Hematopoietic multipotent progenitor cell treated with erythropoietin and hydrocortisone succinate and interleukin-3 and kit ligand, for 6 days (in vitro differentiated cells): ENCODE measurements at places on chromosomes 2 and 18.

GRCh38 chr2:199819746-199820145 lies 31.2 kb downstream of the FTCDNL1 start:
- no peak for DNase-seq

DNA sequence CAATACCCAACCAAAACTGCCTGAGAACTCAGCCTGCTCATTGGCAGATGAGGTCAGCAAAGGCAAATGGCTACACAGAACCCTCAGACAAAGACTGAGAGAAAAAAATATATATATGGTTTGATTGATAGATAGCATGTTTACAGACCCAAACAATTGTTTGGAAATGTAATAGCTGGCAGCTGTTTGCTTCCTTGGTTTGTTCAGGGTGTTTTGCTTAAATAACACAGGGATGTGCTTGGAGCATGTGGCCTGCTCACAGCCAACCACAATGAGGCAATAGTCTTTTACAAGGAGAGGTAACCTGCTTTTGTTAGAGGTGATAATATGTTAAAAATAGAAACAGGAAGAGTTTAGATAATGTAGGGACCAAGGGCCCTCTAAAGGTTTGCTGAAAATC lies 84.5 kb downstream of the PDK1 start:
- no peak for DNase-seq

GRCh38 chr2:110955556-110955955 lies 165.2 kb upstream of the BCL2L11 start:
- DNase-seq, result no peak

DNA sequence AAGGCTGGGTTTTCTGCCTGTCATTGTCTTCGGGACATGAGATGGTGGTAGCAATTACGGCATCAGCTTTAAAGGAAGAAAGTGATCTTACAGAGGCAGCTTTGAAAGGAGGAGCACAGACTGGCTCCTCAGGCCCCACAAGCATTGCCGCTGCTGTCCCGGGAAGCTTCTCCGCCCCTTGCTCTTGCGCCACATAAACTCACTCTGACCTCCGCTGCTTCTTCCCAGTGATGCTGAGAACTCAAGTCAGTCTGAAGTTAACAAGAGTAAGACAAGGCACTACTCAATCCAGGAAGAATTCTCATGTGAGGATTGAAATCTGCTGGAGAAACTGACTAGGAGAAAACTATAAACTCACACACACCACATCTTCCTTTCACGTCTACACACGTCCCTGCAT lies 112.4 kb upstream of the RIOK3 start:
- DNase-seq, result no peak

GRCh38 chr18:62258616-62259015 lies 66.5 kb upstream of the TNFRSF11A start:
- peak; percentile 52 for DNase-seq

DNA sequence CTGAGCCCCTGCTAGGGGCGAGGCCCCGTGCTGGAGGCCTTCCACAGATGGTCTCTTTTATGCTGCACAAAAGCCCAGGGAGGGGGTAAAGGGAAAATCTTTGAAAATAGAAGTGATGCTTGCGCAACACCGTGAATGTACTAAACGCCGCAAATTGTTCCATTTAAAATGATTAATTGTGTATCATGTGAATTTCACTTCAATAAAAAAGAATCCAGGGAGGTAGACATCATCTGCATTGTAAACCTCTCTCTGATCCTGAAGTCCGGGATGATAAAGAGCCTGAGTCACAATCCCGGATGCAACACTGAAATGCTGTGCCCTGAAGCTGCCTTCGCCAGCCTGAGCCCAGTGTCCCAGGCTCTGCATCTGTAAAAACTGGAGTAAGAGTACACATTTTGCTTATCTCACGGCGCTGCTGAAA lies 107.7 kb upstream of the PPP1CB start:
- no peak for DNase-seq

DNA sequence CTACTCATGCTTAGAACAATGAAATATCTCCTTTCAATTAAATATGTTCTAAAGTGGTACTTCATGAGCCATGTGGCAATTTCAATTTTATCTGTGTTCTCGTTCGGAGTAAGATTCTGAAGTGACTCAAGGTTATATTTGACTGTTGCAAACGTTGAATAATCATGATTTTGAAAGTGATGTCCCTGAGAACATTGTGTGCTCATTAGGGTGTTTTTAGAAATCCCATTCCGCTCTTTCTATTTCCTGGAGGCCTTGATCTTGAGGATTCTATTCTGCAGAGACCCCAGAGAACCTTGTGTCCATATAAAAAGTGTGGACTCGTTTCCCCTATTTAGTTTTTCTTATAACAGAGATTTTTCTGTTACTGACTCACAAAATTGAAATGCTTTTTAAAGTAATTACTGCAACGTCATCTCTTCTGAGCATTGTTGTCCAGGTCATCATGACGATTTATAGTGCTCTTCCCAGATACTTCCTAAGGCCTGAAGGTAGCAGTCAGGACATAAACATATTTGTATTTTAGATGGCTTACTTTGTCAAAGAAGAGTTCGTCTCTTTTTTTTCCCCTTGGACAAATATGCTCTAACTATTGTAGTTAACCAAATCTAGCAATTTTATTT lies 27.2 kb downstream of the IL1R2 start:
- DNase-seq, result no peak

DNA sequence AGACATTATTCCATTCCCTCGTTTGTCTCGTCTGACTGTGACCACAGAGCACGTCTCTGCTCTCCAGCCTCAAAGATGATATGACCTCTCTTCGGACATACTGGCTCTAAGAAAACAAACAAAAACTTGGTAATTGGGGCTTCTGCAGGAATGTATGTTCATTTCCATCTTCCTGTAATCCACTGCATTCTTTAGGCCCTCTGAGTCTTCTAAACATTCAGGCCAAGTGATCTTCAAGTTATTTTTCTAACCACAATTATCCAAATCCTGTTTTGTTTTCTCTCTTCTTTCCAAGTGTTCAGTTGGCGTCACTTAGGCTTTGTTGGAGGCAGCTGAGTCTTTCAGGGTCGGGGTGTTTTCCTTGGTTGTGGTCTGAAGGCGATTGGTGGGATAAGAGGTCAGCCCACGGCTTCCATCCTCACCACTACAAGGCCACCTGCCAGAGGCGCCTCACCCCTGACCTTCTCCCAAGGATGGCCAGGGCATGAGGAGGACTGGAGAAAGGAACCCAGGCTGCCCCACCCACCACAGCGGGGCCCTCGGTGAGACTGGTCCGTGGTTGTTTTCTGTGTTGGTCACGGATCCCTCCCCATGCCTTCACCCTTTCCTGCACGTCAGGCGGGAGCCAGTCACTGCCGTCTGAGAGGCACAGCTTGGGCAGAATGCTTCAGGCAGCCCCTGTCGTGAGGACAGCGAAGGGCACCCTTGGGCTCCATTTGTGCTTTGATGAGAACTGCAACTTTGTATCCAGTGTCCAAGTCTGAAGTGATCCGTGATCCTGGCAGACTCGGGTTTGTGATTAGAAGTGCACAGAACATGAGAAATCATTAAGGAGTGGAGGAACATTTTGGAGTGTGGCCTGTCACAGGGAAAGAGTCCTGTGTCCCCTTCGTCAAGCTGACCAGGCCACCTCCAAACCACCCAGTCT lies 88.6 kb upstream of the FHL2 start:
- no peak for DNase-seq

GRCh38 chr2:68385220-68385906 lies 20.3 kb downstream of the PLEK start:
- DNase-seq, result no peak
